Activated CD4-positive, alpha-beta T cell treated with anti-CD3 and anti-CD28 coated beads, Interleukin-10, Interleukin-2, amounts not matched to agents 100 ng/mL and 50 ng/mL, durations not matched to agents 16 hours and 8 hours (primary cell): ENCODE measurements at places on chromosomes 11 and 22.

DNA sequence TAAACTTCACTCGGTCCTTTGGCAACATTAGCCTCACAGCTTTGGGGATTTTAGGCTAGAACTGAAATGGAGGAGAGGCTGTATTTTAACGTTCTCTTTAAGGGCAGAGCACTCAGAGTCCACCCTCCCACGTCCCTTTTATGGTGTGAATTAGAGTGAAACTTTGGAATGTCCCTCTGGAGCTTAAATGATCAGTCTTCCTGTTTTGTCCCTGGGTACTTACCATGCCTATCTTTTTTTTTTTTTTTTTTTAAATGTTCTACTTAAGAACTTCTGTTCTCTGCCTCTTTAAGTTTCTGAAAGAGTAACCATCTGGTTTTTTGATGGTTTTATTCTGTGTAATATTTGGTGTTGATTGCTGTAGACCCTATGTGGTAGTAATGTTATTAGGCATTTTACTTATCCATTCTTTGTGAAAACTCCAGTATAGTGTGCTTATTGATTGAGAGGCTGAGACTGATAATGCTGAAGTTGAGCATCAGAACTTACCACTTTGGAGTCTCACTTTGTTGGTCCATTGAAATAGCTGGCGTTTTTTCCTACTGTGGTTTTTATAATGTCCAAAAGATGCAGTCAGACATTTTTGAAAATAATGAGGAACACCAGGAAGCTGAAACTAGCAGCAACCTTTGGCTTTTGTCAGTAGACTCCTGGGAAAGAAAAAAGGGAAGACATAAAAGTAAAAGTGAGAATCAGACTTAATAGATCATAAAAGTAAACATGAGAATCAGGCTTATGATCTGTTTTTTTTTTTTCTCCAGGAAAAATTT lies 11.6 kb downstream of the UVRAG start:
- no peak for DNase-seq

DNA sequence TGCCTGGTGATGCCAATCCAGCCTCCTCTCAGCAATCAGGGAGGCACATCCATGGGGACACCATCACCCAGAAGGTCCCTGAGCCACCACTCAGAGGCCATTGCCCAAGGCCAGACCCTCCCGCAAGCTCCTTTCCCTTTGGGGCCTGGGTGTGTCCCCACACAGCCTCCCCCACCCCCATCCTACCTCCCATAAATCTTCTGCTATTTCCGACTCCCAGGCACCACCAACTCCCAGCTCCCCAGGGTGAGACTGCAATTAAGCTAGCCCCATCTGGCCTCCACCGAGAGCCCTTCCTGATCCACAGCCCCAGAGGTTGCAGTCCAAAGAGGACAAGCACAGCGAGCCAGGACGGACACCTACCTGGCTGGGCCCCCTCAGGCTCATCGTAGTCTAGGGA lies 6.3 kb downstream of the ARHGAP1 start:
- no peak for DNase-seq

DNA sequence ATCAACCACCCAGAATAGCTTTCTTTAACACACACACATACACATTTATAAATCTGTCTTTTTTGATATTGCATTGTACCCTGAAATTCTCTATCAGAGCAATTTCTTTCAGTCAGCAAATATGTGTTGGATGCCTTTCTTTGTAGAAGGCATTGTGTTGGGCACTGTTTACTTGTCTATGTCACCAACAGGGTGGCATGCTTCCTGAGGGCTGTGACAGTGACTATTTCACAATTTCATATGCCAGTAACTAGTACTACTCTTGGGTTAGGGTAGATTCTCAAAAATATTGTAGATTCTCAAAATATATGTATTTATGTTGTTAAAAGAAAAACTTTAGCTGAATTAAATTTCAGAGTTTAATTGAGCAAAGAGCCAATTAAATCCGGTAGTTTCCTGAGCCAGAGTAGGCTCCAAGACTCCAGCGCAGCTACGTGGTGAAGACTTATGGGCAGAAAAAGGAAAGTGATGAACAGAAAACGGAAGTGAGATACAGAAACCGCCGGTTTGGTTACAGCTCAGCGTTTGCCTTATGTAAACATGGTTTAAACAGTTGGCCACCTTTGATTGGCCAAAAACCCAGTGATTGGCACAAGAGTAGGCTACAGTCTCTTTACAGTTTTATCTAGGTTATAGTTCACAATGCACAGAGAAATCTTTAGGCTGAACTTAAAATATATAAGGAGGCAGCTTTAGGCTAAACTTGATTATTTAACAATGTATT lies 723.3 kb downstream of the NTM start:
- DNase-seq, result no peak

DNA sequence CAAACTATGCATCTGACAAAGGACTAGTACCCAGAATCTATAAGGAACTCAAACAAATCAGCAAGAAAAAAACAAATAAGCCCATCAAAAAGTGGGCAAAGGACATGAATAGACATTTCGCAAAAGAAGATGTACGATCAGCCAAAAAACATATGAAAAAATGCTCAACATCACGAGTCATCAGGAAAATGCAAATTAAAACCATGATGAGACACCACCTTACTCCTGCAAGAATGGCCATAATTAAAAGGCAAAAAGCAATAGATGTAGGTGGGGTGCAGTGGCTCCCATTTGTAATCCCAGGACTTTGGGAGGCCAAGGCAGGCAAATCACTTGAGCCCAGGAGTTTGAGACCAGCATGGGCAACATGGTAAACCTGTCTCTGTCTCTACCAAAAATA lies 10.4 kb upstream of the OR10V1 start:
- DNase-seq, result no peak

GRCh38 chr11:2581931-2582350 lies 117.9 kb downstream of the KCNQ1OT1 start:
- DNase-seq, result no peak

DNA sequence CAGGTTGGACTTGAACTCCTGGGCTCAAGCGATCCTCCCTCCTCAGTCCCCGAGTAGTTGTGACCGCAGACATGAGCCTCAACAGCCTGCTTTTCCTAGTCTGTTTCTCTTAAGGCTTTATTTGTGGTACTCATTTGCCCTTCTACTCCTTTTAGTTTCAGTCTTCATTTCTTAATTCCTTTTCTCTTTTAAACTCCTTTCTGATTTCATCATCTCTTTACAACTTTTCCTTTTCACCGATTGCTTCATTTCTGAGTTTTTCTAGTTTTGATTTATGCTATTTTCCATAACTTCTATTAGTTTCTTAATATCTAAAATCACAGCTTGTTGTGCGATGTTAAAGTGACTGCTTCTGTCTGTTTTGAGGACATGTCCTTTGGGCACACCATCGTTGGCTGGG lies 17.3 kb upstream of the MRGPRF start:
- no peak for DNase-seq

GRCh38 chr11:130102301-130103249 lies 32.9 kb downstream of the APLP2 start:
- no peak for DNase-seq

DNA sequence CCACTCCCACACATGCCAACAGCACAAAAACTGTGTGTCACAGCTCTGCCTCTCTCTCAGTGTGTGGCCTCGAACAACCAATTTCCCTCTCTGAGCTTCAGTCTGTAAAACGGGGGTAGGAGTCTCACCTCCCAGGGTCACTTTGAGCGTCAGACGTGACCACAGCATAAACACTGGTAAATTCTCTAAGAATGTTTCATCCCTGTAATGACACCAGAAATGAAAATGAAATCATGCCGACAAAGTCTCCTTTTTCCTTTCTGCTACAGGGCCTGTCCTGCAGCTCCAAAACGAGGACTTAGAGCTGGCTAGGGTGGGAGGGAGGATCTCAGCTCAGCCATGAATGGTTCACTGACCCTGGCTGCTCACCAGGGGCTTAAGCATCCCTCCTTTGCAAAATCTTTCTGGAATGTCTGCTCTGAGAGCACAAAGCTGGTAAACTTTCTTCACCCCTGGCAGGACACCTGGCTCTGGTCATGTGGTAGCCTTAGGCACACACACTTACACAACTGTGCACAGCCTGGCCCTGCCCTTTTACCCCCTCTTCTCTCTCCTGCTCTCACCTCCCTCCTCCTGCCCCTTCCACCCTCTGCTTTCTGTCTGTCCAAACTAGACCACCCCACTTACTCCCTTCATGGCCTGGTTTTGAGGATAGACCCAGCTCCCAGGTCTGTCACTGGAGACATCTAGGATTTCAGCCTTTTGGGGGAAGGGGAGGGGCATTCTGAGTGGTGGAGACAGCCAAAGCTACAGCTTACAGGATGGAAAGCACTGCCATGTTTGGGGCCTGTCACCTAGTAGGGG lies 12.3 kb upstream of the TSKU start:
- DNase-seq, result peak; percentile 5

- no peak for DNase-seq
These were observed 165.0 kb downstream of the RCN1 start for GRCh38 chr11:32255841-32256240.

- no peak for DNase-seq
These were observed 30.8 kb downstream of the ZNRF3 start for GRCh38 chr22:28914201-28914600.

GRCh38 chr11:71391796-71392195 lies 56.4 kb downstream of the DHCR7 start:
- no peak for DNase-seq

- no peak for DNase-seq
These were observed 62.0 kb downstream of the NCAM1 start for GRCh38 chr11:113023228-113023627.

DNA sequence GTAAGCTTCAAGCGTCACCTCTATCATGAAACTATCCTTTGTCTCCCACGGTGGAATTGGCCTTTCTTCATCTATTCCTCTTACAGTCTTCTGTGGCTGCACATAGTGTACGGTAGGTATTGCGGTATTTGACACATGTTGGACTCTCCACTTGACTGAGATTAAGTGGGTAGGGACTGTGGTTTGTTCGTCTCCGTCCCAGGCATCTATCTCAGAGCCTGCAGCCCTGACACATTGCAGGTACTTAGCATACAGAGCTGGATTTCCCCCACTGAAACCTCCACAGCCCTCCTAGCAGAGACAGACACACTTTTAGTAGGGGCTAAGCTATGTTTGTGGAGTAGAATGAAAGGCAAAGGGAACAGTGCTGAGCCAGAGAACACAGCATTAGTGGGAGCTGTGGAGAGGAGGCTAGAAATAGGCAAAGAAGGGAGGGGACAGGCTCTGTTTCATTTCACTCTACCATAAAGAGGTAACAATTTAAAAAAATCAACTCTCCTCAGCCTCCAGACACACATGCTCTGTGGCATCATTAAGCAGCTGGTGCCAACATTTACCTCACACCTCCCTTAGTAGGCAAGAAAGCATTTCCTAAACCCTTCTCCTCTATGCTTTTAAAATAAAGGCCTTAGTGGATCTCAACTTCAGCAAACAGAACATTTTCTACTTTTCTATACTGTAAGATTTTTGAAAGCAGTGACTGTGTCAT lies 277.5 kb downstream of the KIRREL3 start:
- no peak for DNase-seq

GRCh38 chr11:944711-945470 lies 19.2 kb downstream of the AP2A2 start:
- no peak for DNase-seq
